HepG2 (cell line): ENCODE measurements at places on chromosomes 7 and 10. TPM values are rescaled to one million over a fixed set of nuclear protein-coding genes. Genes with fewer than 3 reads are reported as not detected.
A peak's percentile ranks its signal among the peaks of the same experiment; 100 is the strongest.

DNA sequence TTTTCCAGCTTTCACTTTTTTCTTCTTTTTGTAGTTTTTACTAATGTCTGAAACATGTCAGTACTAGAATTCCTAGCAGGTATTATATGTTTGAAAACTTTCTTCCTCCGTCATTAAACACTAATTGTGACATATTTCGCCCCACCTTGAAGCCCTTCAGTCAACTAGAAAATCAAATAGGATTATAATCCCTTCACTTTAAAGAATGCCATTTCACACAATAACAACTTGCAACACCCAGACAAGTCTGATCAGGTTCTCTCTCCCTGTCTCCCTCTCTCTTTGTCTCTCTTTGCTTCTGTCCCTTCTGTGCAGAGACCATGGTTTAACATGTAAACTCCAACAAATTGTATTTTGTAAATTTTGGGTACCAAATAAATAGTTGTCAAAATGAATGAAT lies 373.5 kb downstream of the SEMA3D start:
- no peak overlapping the region for H3K27ac ChIP-seq
- no peak for DNase-seq
- no peaks in the 10 kb centered on the region for H3K27me3 ChIP-seq
- no peaks in the 10 kb centered on the region for H3K36me3 ChIP-seq
- H3K4me1 ChIP-seq = no peaks in the 10 kb centered on the region

- H3K4me3 ChIP-seq = no peak overlapping the region
- H3K36me3 ChIP-seq = no peaks in the 10 kb centered on the region
- peaks cover 12% of the 10 kb centered on the region for H3K4me1 ChIP-seq
- DNase-seq = no peak
- no peak overlapping the region for H3K27ac ChIP-seq
- no peaks in the 10 kb centered on the region for H3K27me3 ChIP-seq
Measured at GRCh38 chr10:58854811-58855210, 321.6 kb upstream of the PHYHIPL start.

DNA sequence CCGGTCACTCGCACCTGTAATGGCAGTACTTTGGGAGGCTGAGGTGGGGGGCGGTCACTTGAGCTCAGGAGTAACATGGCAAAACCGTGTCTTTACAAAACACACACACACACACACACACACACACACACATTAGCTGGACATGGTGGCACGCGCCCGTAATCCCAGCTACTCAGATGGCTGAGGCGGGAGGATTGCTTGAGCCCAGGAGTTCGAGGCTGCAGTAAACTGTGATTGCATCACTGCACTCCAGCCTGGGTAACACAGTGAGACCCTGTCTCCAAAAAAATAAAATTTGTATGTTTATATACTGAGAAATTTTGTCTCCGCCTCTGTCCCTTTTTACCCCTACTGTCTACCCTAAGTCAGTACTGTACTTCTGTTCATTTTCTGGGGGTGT lies 86.6 kb downstream of the CUX1 start:
- DNase-seq = no peak
- no peak overlapping the region for H3K27ac ChIP-seq
- H3K36me3 ChIP-seq = no peaks in the 10 kb centered on the region
- H3K4me3 ChIP-seq = no peak overlapping the region

GRCh38 chr7:100677308-100678267 lies 4.0 kb downstream of the GNB2 start:
- no peak for DNase-seq
- no peaks in the 10 kb centered on the region for H3K27me3 ChIP-seq
- no peak overlapping the region for H3K4me3 ChIP-seq
- H3K4me1 ChIP-seq = peaks cover 37% of the 10 kb centered on the region

GRCh38 chr7:36942025-36942424 lies 217.7 kb upstream of the AOAH start:
- H3K36me3 ChIP-seq = no peaks in the 10 kb centered on the region
- H3K4me1 ChIP-seq = peaks cover 56% of the 10 kb centered on the region
- no peak overlapping the region for H3K27ac ChIP-seq
- peak; percentile 15 for DNase-seq
- H3K27me3 ChIP-seq = 0 out of 3 replicates have a peak, but pooled peaks cover 4% of the 10 kb centered on the region

The THAP5 gene
- 3.6 and 4.0 TPM in 2 replicates for polyA plus RNA-seq

- H3K4me1 ChIP-seq = peaks cover 13% of the 10 kb centered on the region
- peaks cover 89% of the 10 kb centered on the region for H3K36me3 ChIP-seq
- no peak overlapping the region for H3K4me3 ChIP-seq
- peak; percentile 42 for DNase-seq
Measured at GRCh38 chr10:6108631-6109443, 20.0 kb downstream of the RBM17 start.

GRCh38 chr7:135991322-135991721 lies 14.2 kb upstream of the MTPN start:
- peaks cover 2% of the 10 kb centered on the region; the same call in 1 of the 2 replicates for H3K27me3 ChIP-seq
- H3K27ac ChIP-seq = no peak overlapping the region
- no peak for DNase-seq
- H3K4me3 ChIP-seq = no peak overlapping the region
- H3K36me3 ChIP-seq = no peaks in the 10 kb centered on the region
- H3K4me1 ChIP-seq = no peaks in the 10 kb centered on the region

The RARRES2 gene
- 134 and 157 TPM in 2 replicates for polyA plus RNA-seq

DNA sequence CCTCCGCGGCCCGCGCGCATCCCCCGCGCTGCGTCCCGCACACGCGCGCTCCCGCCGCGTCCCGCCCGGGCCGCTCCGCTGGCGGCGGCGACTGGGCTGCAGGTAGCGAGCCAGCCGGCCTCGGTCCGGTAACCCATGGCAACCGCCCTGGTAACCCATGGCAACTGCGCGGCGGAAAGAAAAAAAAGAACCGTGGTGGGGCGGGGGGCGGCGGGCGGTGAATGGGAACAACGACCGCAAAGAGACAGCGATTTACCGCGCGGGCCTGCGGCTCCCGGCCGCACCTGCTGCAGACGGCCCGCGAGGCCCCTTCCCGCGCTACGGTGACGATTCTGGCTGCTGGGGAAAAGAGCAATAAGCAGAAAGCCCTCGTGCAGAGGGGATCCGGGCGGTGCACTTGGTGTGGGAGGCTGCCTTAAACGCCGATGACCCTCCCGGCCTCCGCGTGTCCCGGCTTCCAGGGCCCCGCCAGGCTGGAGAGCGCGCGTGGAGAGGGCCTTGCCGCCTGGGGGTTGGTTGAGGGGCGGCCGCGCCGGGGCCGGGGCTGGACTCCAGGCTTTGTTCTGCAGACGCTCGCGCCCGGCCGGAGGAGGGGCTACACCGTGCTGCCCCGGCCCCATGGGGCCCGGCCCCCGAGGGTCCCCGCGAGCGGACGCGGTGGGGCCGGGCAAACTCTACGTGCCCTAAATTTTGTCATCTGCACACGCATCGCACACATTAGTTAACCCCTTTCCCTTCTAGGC lies 84.7 kb downstream of the SNX10 start:
- peak; percentile 23 for DNase-seq
- H3K27me3 ChIP-seq = no peaks in the 10 kb centered on the region
- H3K27ac ChIP-seq = peak overlapping the region; percentile 31
- H3K4me3 ChIP-seq = peak overlapping the region; percentile 72
